ENCODE measurements at places on chromosomes 16 and 17.

GRCh38 chr17:28342313-28342712 lies 6.8 kb downstream of the TNFAIP1 start:
- no peak for DNase-seq

GRCh38 chr17:17053446-17054379 lies 11.5 kb downstream of the MPRIP start:
- no peak for DNase-seq

DNA sequence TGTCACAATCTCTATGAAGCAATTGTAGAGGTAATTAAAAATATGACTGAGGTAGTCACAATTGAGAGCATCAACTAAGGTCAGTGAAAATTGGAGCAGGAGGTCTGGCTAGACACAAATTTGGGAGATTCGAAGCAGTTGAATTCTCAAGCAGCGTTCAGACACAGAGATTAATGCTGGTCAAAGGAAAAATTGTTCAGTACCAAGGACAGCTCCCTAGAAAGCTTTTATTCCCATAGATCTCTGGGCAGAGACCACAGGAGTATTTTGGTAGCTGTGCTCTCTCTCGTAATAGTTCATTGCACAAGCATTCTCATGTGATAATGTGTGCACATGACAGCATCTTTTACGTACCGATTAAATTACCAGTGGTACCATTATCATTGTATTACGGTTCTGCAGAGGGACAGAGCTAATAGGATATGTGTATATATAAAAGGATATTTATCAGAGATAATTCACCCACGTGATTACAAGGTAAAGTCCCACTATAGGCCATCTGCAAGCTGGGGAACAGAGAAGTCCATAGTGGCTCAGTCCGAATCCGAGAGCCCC lies 387.5 kb upstream of the HSBP1 start:
- peak; percentile 19 for DNase-seq

DNA sequence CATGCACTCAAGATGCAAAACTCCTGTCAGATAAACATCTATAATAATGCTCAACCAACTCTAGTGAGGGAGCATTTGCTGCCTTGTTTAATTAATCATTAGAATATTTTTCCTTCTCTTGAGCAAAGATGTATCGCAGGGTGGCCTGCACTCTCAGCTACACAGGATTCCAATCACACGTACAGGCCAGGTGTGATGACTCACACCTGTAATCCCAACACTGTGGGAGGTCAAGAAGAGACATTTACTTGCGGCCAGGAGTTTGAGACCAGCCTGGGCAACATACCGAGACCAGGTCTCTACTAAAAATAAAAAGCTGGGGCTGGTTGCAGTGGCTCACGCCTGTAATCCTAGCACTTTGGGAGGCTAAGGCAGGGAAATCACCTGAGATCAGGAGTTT lies 49.1 kb downstream of the ARHGAP17 start:
- no peak for DNase-seq

DNA sequence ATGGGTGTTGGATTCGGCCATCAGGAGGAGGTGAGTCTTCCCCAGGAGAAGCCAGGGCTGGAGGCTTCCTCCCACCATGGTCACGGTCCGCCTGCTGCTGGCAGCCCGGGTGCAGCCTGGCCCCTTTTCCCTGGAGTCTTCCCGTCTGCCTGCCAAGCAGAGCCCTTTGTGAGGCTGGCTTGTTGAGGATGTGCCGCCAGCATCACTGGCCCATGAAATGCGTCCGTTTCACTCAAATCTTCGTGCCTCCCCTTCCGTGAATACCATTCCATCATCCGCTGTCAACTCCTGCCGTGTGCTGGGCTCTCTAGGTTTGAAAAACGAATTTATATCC lies 9.6 kb downstream of the VPS4A start:
- no peak for DNase-seq

- DNase-seq = no peak
Measured at GRCh38 chr16:16938009-16938408, 532.8 kb downstream of the XYLT1 start.

DNA sequence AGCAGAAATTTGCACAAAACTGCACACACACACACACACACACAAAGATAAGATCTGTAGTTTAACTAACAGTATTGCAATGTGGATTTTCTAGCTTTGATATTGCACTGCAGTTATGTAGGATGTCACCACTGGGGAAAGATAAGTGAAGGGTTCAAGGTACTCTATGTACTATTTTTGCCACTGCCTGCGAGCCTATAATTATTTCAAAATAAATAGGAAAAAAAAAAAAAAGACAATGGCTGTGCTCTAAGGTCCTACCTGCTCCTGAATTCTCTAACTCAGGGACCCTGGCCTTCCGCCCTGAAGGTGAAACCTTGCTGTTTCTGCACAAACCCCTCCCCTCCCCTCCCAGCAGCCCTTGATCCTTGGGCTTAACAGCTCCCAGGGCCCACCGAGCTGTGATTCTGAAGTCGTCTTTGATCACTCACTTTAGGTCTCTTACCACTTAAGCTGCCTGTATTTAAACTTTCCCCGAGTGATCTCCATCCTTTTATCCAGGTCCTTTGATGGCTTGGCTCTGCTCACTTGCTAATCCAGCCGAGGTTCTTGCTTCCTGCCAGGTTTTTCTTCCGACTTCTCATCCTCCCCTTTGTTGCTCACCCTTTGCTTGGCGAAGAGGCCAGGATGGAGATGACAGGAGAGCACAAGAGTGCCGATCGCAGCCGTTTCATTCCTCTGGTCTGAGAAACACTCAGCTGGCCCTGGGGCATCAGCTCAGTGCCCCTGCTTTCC lies 37.7 kb downstream of the TMEM114 start:
- no peak for DNase-seq

DNA sequence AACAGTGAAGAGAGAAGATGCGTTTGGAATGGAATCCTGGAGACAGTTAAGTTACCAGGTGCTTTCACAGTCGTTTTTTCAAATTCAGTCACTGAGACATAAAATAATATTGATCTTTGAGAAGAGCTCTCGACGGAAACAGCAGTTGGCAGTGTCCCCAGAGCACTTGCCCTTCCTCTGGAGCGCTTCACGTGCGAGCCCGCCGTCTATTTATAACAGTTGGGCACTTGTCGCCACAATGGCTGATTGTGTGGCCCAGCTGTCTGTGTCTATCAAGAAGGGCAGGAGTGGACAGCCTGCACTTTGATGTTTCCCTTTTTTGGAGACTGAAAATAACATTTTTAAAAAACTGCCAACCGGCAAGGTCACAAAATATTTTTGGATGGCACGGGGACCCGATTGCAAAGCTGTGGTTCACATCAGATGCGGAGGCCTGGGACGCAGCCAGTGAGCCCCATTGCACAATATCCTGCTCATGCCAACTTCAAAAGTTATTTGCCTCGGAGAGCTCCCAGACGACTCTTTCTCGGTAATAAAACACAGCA lies 62.9 kb downstream of the ADCY9 start:
- peak; percentile 85 for DNase-seq

- no peak for DNase-seq
Measured at GRCh38 chr17:77425791-77426641, 285.2 kb downstream of the SEC14L1 start.

- no peak for DNase-seq
Measured at GRCh38 chr17:50769884-50770283, 2.6 kb upstream of the ANKRD40CL start.

Measured in KBM-7 (cell line).